ENCODE measurements at places on chromosomes 11 and 22. TPM values are rescaled to one million over a fixed set of nuclear protein-coding genes. Genes with fewer than 3 reads are reported as not detected.

DNA sequence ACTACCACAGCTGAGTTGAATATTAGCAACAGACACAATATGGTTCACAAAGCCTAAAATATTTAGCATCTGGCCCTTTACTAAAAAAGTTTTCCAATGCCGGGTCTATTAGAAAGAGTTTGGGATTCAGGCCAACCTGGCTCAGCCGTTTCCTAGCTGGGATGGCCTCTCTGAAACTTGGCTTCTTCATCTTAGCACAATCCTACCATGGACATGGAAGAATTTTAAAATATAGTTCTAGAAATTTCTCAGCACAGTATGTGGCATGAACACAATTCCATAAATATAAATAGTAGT is 103.8 kb downstream of the RRAS2 start:
- H3K27me3 ChIP-seq: no peaks in the 10 kb centered on the region
- H3K36me3 ChIP-seq: no peaks in the 10 kb centered on the region
- H3K4me1 ChIP-seq: no peaks in the 10 kb centered on the region
- no peak overlapping the region for H3K4me3 ChIP-seq

DNA sequence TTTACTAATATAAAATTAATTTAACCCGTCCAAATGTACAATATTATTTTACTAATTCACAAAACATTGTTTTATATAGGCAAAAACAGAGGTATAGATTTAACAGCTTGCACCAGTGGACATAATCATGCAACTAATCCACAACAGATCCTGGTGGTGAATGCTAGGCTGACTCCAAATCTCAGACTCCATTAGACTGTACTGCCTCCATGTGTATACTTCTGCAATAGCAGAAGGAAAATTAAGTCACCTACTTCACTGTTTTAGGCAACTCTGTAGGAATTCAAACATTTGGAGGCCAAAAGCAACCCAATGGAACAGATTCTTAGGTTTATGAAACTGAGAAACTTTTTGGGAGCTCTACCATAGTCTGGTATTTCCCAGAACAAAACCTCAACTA is 30.0 kb upstream of the RAB39A start:
- DNase-seq: no peak
- H3K27ac ChIP-seq: no peak overlapping the region
- H3K27me3 ChIP-seq: no peaks in the 10 kb centered on the region
- no peaks in the 10 kb centered on the region for H3K36me3 ChIP-seq
- H3K4me3 ChIP-seq: no peak overlapping the region
- no peaks in the 10 kb centered on the region for H3K4me1 ChIP-seq

GRCh38 chr22:18028817-18029527 is 4.6 kb upstream of the MICAL3 start:
- H3K36me3 ChIP-seq: no peaks in the 10 kb centered on the region
- no peak overlapping the region for H3K27ac ChIP-seq
- H3K27me3 ChIP-seq: peaks cover 9% of the 10 kb centered on the region

EFCAB6 gene
- 0.23 TPM for total RNA-seq

GLYAT gene
- not detected for total RNA-seq
